A549 treated with DMSO at 1 μM for 4 hours (cell line): ENCODE measurements at places on chromosomes 12 and 14. TPM values are rescaled to one million over a fixed set of nuclear protein-coding genes. Genes with fewer than 3 reads are reported as not detected.

Gene GNG2
- 2.1 to 4.1 TPM (median 3.2 TPM) in 5 replicates for total RNA-seq

Gene STXBP6
- total RNA-seq = 1.3 to 2.6 TPM (median 1.7 TPM) in 5 replicates

Gene TAS2R8
- total RNA-seq = not detected in 5 replicates

Gene GSC
- 0.27 to 0.55 TPM (median 0.37 TPM) in 5 replicates for total RNA-seq

Gene ATP23
- total RNA-seq = 5.5 to 6.5 TPM (median 6.1 TPM) in 5 replicates

Gene ASCL1
- 0.03 TPM in 2 of 5 replicates, not detected in the others for total RNA-seq

Gene SSPN
- 0.25 to 0.61 TPM (median 0.48 TPM) in 5 replicates for total RNA-seq

Gene ADAMTS20
- total RNA-seq = not detected in 5 replicates

Gene NID2
- total RNA-seq = 15.1 to 22.0 TPM (median 19.6 TPM) in 5 replicates

Gene GALNT6
- total RNA-seq = 3.1 to 4.7 TPM (median 4.3 TPM) in 5 replicates

Gene HOXC11
- total RNA-seq = 0.36 to 0.51 TPM (median 0.47 TPM) in 5 replicates

Gene OR6C74
- total RNA-seq = not detected in 5 replicates

Gene KERA
- total RNA-seq = not detected in 5 replicates
